ENCODE measurements at places on chromosomes 11 and 22.

DNA sequence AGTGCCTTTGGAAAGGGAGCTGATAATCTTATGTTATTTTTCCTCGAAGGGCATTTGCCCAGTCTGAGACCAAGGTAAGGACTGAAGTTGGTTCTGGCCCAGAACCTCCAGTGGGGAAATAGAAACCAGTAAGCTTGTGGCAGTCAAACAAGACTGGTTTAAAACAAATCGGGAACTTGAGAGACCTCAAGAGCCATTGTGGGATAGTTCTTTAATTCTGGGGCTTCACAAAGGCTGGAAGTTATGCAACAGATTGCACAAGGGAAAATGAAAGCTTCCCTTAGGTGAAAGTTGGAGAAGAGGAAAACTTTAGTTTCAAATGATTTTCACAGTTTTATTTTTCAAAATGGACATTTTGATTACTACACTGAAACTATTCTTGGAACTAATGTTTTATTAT lies 33.5 kb upstream of the RAB38 start:
- DNase-seq: no peak

GRCh38 chr11:34358258-34358727 lies 483 bp upstream of the ABTB2 start:
- DNase-seq: peak; percentile 85

DNA sequence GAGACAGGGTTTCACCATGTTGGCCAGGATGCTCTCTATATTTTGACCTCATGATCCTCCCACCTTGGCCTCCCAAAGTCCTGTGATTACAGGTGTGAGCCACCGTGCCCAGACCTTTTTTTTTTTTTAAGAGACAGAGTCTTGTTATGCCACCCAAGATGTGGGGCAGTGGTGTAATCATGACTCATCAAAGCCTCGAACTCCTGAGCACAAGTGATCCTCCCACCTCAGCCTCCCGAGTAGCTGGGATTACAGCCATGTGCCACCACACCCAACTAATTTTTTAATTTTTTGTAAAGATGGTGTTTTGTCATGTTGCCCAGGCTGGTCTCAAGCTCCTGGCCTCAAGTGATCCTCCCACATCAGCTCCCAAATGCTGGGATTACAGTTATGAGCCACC lies 37.9 kb downstream of the IZUMO1R start:
- DNase-seq: no peak

- peak; percentile 18 for DNase-seq
These were observed 35.9 kb downstream of the MYO18B start for GRCh38 chr22:25777870-25778269.

DNA sequence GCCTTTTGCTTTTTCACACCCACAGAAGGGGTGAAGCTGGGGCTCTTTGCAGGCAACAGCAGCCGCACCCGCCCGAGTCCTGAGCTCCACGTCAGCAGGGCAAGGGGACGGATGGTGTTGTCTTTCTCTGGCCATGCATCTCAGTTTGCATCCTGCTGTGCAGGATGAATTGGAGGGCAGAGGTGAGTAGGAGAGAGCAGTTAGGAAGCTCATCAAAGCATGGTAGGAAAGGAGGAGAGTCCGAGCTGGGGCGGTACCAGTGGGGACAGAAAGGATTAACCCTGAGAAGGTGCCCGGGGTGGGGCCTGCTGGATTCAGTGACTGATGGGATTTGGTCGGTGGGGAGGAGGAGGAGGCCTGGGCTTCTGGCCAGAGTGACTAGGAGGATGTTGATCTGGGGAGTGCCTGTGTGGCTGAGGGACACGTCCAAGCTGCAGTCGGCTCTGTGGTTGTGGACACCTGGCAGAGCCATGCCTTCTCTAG lies 14.6 kb downstream of the FAM83F start:
- DNase-seq: peak; percentile 83

DNA sequence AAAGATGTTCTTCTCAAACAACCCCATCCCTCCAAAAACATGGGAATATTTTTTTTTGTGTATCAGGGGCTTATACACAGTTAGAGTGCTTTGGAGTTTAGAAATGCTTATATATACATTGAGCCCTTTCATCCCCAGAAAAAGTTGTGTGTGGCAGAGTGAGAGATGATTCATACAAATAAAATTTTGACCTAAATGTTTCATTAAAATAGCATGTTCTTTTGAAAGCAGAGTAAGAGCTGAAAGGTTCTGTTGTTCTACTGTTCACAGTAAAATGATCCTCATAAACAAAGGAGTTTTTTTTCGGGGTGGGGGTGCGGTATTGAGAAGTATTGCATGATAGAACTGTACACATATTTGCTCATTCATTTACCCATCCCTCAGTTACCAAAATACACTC lies 512.4 kb downstream of the DLG2 start:
- no peak for DNase-seq

All from retina (tissue), 1 donor.